ENCODE measurements at places on chromosomes 12 and 14.
A peak's percentile ranks its signal among the peaks of the same experiment; 100 is the strongest.

- DNase-seq, result no peak
These were observed 6.1 kb upstream of the RD3L start for GRCh38 chr14:103948442-103948841.

- no peak for DNase-seq
These were observed 30.6 kb upstream of the RPLP0 start for GRCh38 chr12:120231316-120232011.

- DNase-seq, result no peak
These were observed 32.4 kb downstream of the PLXNC1 start for GRCh38 chr12:94180558-94181296.

GRCh38 chr14:104885973-104886689 is 21.1 kb downstream of the CEP170B start:
- DNase-seq, result no peak

GRCh38 chr14:79704041-79704807 is 507.1 kb downstream of the DIO2 start:
- no peak for DNase-seq

GRCh38 chr14:63730659-63731058 is 2.8 kb upstream of the SGPP1 start:
- DNase-seq, result no peak

DNA sequence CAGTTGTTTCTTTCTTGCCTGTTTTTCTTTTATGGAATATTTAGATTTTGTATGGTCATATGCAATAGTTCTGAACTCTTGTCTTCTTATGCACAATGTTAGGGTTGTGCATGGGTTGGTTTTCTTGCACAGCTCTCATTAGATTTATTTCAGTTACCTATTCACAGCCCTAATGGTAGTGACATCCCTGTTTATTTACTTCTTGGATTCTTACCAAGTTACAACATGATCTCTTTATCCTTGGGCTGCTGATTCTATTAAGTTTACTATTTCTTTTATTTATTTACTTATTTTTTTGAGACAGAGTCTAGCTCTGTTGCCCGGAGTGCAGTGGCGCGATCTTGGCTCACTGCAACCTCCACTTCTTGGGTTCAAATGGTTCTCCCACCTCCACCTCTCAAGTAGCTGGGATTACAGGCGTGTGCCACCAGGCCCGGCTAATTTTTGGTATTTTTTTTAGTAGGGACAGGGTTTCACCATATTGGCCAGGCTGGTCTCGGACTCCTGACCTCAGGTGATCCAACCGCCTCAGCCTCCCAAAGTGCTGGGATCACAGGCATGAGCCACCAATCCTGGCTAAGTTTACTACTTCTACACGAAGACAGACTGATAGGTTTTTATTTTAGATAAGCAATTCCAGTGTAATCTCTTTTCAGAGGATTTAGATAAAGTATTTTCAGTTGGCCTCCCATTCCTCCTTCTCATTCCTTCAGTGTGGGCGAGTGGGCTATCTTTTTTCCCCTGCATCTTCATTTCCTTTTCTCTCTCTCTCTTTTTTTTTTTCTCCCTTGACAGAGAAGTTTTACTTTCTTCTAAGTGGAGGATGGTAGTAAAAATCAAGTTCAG is 395.1 kb upstream of the RGS6 start:
- no peak for DNase-seq

- DNase-seq, result no peak
These were observed 35.9 kb upstream of the WNK1 start for GRCh38 chr12:716506-716905.

DNA sequence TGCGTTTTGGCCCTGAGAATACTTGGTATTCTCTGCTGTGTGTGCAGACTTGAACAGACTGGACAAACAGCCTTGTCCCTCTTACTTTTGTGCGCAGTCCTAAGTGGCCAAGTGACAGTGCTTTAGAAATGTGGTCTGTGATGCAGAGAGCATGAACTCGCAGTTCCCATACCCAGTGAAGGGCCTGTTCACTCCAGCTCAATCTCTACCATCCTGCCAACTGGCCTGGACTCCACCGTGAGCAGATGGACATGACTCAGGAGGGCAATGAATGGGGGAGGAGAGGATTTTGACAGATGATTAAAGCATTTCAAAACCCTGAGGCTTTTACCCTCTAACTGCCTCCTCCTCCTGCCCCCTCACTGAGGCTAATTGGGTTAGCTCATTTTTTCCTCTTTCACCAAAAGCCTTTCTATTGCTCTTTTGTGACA is 62.5 kb upstream of the PYGL start:
- peak; percentile 92 for DNase-seq

All from gastrocnemius medialis (tissue), 4 donors.